ENCODE measurements at places on chromosomes 3 and 15.

- no peak for DNase-seq
These were observed 112.4 kb downstream of the SEMA6D start for GRCh38 chr15:47829667-47830066.

DNA sequence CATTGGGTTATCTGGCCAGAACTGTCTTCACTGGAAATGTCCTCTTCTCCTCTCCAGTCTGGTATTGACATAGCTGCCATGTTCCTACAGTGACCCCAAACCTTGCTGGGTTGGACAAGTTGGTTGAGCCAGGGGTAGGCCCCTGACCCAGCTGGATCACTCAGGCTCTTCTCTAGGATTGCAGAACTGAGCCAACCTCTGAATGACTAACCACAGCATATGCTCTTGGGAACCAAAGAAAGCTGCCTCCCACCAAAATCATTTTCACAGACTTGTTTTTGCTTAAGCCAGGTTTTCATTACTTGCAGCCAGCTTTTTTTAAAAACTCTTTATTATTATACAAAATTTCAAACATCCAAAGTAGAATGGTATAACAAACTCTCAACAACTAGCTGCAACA is 41.4 kb downstream of the FSIP1 start:
- DNase-seq, result no peak

- DNase-seq, result no peak
These were observed 53.1 kb downstream of the CLDN1 start for GRCh38 chr3:190269101-190269500.

DNA sequence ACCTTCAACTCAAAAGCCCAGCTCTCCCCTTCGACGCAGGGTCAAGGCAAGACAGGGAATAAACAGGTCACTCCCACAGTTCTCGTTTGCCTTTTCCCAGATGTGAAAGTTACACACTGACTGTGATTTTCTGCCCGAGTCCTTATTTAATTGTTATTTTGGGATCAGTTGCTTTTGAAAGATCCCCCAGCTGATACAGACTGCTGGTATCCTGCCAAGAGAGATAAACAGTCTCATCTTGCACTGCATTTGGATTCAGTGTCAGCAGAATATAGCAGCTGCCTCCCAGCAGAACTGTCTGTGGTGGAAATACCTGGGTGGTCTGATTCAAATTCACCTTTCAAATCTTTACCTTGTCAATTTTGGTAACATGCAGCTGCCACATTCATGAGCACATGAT is 56.0 kb upstream of the FAM3D start:
- no peak for DNase-seq

DNA sequence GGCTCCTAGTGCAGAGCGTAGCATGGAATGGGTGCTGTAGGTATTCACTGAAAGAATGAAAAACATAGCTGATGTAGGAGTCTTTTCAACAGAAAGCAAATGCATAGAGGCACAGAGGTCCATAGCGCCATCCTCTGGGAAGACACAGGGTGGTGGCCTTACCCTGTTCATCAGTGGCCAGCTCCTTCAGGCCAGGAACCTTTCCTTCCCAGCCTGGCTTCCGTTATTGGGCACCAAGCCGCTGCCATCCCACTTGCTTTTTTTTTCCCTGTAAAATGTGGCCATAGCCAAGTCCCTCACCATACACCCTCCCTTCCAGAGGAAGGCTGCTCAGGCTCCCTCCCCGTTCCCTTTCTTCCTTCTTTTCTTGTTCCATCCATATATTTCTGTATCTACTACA is 118.1 kb downstream of the ZNF621 start:
- DNase-seq, result no peak

GRCh38 chr15:67501836-67502461 is 19.0 kb upstream of the C15orf61 start:
- no peak for DNase-seq

GRCh38 chr3:16174976-16175901 is 759 bp downstream of the GALNT15 start:
- no peak for DNase-seq

DNA sequence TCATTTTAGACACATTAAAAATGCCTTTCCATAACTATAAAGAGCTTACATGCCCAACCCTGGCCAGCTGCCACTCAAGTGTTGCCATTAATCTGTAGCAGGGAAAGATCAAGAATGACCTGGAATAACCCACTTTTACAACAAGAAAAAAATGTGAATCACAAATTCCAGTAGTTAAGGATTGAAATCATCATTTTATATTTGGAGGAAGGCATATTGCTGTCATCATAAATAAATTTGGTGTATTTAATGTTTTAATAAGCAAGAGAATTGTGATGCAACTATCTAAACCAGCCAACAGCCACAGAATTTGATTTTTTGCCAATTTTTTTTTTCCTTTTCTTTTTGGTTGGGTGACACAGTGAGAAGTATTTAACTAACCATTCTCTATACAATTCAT is 240.0 kb upstream of the SEMA6D start:
- no peak for DNase-seq

Data from Kasumi-1 (cell line).